Activated CD4-positive, alpha-beta memory T cell treated with anti-CD3 and anti-CD28 coated beads, Interleukin-2, amount 10 ng/mL, durations not matched to agents 7 days and 5 days (primary cell): ENCODE measurements at places on chromosomes 4 and X. TPM values are rescaled to one million over a fixed set of nuclear protein-coding genes. Genes with fewer than 3 reads are reported as not detected.

GPR78 gene
- 0.13 TPM for total RNA-seq

VSIG4 gene
- total RNA-seq, result not detected

EFHC2 gene
- total RNA-seq, result 0.63 TPM

CPLX1 gene
- 2.5 TPM for total RNA-seq

DGKK gene
- not detected for total RNA-seq

ETDC gene
- total RNA-seq, result not detected

DNA sequence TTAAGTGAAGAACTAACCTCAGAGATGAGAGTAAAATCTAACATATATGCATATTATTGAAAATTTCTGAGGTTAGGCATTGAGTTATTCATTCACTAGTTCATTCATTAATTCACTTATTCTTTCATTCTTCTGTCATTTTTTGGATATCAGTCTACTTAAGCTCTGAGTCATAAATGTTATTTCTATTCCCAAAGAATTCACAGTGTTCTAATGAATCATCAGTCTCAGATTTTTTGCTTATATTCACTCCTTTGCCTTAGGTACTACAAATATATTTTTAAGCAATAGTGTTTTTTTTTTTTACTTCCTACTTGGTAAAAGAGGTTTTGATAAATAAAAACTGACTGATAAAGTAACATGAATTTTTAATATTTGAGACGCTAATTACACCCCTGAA is 95.2 kb upstream of the DKK2 start:
- no peaks in the 10 kb centered on the region for H3K27me3 ChIP-seq
- H3K36me3 ChIP-seq, result no peaks in the 10 kb centered on the region
- no peak overlapping the region for H3K4me3 ChIP-seq
- H3K4me1 ChIP-seq, result no peaks in the 10 kb centered on the region
- H3K27ac ChIP-seq, result no peak overlapping the region

DNA sequence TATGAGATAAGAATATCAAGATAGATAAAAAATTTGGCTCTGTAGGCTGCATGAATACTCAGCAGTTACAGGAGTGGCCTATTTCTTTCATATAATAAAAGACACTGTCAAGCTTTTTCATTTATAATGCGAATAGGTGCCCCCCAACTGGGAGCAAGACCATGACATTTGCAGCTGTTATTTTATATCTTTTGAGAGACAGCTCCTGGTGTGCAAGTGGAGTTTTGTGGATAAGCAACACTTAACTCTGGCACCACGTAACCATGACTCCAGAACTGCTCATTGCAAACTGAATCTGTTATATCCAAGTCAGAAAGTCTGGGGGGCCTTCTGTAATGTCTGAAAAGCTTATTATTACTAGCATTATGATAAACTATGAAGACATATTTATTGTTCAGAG is 1372.4 kb downstream of the C4orf33 start:
- H3K36me3 ChIP-seq, result no peaks in the 10 kb centered on the region
- no peak for DNase-seq
- no peak overlapping the region for H3K27ac ChIP-seq

DNA sequence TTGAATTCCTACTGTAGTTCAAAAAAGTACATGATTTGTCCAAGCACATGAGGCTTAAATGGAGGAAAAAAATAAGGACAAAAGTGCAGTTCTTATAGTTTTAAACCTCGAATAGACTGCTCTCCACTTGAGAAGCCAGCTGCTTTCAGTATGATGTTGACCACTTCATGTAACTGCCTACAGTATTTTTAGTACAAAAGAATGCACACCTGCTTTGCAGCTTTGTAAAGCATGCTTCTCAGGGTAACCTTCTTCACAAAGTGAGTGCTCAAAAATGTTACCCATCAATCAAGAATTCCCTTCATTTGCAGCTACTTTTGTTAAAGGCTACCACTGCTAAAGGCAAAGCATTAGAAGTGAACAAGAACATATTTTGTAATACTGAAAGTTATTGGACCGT is 83.4 kb upstream of the FAM47B start:
- H3K4me1 ChIP-seq, result no peaks in the 10 kb centered on the region
- H3K4me3 ChIP-seq, result no peak overlapping the region
- no peaks in the 10 kb centered on the region for H3K36me3 ChIP-seq

DNA sequence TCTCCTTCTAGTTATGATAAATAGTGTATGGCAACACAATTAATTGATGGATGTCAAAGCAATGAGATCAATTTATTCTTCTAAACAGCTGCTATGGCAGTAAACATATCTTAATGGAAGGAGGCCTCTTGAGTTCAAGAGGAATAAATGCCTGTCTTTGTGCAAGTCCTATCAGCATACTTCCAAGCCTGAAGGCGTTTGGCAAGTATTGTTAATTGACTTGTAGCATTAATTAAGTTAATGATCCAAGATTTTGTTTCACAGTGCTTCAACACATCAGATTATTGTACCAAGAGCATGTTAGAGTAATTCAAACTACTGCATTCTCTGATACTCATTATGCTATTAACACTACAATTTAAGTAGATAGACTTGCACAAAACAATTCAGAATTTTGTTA is 144.8 kb downstream of the FAT4 start:
- no peak overlapping the region for H3K27ac ChIP-seq
- DNase-seq, result no peak
- no peaks in the 10 kb centered on the region for H3K27me3 ChIP-seq
- H3K4me1 ChIP-seq, result no peaks in the 10 kb centered on the region

GRCh38 chr4:93994175-93994994 is 165.8 kb downstream of the ATOH1 start:
- H3K4me1 ChIP-seq, result no peaks in the 10 kb centered on the region
- H3K4me3 ChIP-seq, result no peak overlapping the region
- no peaks in the 10 kb centered on the region for H3K27me3 ChIP-seq

- no peaks in the 10 kb centered on the region for H3K36me3 ChIP-seq
- DNase-seq, result no peak
- no peaks in the 10 kb centered on the region for H3K27me3 ChIP-seq
- H3K27ac ChIP-seq, result no peak overlapping the region
- H3K4me1 ChIP-seq, result no peaks in the 10 kb centered on the region
Measured at GRCh38 chr4:98744372-98745150, 86.2 kb upstream of the TSPAN5 start.

GRCh38 chr4:48173056-48173991 is 39.3 kb upstream of the TXK start:
- no peak for DNase-seq
- no peak overlapping the region for H3K27ac ChIP-seq
- peaks cover 8% of the 10 kb centered on the region for H3K4me1 ChIP-seq
- no peaks in the 10 kb centered on the region for H3K36me3 ChIP-seq

DNA sequence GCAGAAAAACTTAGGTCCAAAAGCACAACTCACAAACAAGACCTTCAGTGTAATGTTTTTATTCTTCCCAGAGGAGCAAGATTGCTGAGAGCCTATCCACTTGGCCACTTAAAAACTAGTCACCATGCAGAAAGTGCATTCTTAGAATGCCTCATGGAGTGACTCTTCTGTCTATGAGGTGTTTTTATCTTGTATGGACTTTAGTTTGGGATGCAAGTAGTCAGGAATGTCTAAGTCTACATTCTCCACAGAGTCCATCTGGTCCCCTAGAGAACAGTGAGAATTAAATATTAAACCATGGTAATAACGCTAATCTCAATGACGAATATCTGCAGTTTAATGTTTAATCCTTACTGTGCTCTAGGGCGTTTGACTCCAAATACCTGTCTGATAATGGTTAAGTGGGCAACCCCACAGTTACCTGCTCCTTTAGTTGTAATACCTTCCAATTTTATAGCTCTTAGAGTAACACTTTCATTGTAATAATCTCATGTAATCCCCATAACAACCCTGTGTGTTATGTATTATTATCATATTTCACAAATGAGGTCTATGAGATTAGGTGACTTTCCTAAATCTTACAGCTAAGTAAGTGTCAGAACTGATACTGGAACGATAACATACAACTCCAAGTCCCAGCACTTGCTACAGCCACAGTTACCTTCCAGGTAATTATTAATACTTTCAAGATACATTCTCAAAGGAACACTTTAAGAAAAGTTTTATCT is 235.6 kb upstream of the JADE1 start:
- no peak overlapping the region for H3K4me3 ChIP-seq
- no peaks in the 10 kb centered on the region for H3K4me1 ChIP-seq
- no peak for DNase-seq
- H3K27me3 ChIP-seq, result peaks cover 5% of the 10 kb centered on the region
- H3K27ac ChIP-seq, result no peak overlapping the region

DNA sequence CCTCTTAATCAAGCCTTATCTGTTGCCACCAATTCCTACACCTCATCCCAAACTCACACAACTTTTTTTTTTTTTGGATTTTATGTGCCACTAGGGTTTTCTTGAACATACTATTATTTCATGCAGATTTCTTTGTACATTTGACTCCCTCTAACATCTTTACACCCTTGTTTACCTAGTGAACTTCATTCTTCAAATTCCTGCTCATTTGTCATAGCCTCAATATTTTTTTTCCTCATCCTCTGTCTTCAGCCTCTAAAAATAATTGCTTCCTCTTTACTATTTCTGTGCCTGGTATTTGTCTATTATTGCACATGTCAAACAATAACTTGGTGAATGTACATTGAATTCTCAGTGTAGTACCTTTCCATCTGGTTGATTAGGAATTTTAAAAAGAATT is 22.0 kb downstream of the NBDY start:
- H3K36me3 ChIP-seq, result peaks cover 38% of the 10 kb centered on the region
- no peak for DNase-seq
- no peak overlapping the region for H3K4me3 ChIP-seq
- H3K27me3 ChIP-seq, result no peaks in the 10 kb centered on the region

DNA sequence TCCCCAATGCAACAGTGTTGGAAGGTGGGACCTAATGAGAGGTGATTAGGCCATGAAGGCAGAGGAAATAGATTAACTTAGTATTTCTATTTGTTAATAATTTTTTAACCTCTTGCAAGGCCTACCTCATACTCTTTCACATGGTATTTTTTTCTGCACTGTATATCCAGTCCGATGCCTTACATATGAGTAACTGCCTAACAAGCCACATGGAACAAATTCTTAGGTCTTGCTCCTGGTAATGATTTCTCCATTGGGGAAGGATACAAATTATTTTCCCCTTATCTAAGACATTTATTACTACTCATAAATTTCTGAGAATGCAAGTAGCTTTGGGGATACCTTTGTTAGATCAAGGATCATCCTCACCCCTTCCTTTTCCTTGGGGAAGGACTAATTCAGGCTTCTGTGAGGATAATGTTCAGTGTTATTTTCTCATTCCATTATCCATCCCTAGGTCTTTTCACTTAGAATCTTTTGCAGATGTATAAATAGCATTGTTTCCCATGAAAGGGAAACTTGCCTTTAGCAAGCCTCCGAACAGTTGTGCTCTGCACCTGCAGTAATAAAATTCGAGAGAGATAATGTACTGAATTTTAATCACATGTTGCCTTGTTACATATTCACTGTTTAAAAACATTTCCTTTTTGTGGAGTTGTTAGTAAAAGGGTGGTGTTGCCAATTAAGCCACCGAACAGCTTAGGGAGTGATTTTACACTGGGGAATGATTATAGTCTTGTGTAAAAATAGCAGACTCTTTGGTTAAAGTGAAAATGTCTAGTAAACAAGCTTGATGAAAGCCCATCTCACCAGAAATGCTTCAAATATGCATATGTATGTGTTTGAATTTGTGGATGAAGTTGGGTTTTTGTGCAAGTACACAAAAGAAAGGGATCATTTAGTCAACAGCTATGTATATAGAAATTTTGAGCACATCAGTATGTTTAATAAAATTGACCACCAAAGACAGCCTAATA is 89.9 kb downstream of the CFAP299 start:
- H3K4me1 ChIP-seq, result peaks cover 14% of the 10 kb centered on the region
- no peak for DNase-seq
- H3K36me3 ChIP-seq, result no peaks in the 10 kb centered on the region
- no peaks in the 10 kb centered on the region for H3K27me3 ChIP-seq

- no peak overlapping the region for H3K4me3 ChIP-seq
- H3K27ac ChIP-seq, result peak overlapping the region; percentile 26
- H3K36me3 ChIP-seq, result peaks cover 42% of the 10 kb centered on the region
- H3K4me1 ChIP-seq, result peaks cover 19% of the 10 kb centered on the region
- H3K27me3 ChIP-seq, result no peaks in the 10 kb centered on the region
Measured at GRCh38 chr4:48756689-48757220, 23.3 kb downstream of the FRYL start.

DNA sequence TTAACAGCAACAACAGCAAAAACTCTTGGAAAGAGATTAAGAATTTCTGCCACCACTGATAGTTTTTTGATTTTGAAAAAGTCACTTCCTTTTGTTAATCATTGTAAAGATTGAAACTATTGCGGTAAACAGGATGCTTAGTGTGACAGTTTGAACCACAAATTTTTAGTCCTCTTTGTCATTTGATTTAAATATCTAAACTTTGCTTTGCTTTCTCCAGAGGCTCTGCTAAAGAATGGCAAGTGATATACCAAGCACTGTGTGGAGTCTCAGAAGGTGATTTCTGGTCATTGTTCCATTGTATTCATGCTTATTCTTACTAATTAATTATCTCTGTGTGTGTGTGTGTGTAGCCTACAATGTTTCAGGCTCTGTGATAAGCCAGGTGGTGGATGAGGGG is 155.6 kb downstream of the BMPR1B start:
- DNase-seq, result no peak
- peaks cover 16% of the 10 kb centered on the region for H3K4me1 ChIP-seq
- H3K27ac ChIP-seq, result peak overlapping the region; percentile 50
- H3K4me3 ChIP-seq, result no peak overlapping the region
- H3K36me3 ChIP-seq, result peaks cover 2% of the 10 kb centered on the region
